ENCODE measurements at places on chromosomes 3 and 15.

DNA sequence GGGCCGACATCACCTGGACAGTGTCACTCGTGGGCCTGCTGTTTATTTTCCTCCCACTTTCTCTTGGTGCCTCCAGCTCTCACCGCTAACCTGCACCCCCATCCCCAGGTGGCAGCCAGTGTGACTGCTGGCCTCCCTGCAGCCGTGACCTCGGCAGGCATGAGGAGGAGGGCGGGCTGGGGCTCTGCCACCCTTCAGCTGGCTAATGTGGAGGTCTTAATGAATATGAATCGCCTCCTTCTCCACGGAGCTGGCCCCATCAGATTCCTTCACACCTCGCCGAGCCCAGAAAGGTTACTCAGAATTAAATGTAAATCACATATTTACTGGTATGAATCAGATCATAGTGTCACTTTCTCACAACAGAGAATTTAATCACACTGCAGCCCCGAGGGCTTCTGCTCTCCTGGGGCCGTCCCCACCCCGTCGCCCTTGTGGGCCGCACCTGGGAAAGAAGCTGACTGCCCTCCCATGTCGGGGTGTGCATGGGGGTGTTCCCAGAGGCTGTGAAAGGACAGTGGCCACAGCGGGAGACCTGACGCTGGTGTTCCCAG is 171.1 kb upstream of the TLE3 start:
- DNase-seq, result no peak

DNA sequence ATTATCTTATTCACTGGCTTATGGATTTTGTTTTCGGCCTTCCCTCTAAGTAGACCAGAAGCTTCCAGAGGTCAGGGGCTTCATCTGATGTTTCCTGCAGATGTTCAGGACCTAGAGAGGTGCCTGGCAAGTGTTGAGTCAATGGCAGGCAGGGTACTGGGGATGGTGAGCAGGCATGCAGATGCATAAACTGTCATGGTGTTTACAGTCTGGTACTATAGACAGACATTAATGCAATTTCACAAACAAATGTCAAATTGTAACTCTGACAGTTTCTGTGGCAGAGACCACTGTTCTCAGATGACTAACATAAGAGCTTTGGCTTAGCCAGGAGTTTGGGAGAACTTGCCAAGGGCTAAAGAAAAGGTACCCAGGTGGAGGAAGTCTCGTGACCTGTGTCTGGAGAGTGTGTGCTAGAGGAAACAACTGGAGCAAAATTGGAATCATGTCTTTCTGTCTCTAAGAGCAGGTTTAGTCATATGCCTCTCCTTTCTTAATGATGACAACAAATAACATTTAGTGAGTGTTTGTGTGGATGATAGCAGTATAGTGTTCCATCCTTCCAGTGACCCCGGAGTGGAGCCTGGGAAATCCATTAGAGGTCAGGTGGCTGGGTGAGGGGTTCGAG is 53.7 kb upstream of the TRAK1 start:
- DNase-seq, result no peak

DNA sequence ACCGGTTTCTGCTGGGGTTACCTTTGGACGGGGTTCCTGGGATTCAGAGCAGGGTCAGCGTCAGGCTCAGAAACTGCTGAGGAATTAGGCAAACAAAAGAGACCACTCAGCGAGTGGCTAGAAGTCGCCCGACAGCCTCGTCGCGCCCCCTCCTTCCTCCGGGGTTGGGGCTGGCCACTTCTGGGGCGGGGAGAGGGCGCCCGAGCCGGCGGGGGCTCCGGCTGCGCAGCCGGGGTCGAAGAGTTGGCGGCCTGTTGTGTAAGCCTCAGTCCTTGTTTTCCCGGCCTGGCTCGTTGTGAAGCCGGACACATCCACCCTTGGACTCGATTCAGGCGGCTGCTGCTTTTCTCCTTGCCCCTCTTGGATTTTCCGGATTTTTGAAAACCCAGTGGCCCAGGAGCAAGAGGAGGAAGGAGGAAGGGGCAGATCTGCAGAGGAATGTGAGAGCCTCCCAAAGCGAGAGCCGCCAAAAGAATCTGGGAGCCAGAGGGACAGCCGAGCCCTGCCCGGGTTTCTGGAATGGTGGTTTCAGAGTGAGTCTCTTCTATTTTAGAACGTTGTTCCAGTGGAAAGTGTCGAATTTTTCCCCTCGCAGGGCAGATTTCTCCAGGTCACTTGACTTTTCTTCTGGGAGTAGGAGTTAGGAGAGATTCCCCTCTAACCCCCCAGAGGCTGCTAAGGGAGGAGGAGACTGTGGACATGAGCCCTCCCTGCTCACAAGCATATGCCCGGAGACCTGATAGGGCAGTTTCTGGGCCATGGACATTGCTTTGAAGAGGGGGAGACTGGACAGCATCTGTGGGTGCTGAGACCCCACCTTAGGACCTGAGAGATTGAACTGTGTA is 666 bp downstream of the SNX33 start:
- no peak for DNase-seq

DNA sequence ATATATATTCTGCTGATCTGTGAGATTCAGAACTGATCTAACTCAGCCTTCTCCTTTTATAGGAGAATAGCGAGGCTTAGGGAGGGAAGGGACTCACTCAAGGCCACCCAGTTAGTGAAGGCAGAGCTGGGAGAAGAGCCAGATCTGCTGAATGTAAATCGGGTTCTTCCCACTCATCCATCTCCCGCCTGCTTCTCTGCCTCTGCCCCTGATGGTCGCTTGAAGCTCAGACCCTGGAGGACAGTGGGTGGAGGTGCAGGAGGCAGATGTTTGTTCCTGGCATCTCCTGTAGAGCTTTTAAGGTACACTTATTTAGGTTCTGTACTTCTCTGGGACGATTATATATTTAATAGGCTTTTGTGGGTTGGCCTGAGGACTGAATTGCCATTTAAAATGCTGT is 4.3 kb downstream of the PDIA5 start:
- DNase-seq, result no peak

DNA sequence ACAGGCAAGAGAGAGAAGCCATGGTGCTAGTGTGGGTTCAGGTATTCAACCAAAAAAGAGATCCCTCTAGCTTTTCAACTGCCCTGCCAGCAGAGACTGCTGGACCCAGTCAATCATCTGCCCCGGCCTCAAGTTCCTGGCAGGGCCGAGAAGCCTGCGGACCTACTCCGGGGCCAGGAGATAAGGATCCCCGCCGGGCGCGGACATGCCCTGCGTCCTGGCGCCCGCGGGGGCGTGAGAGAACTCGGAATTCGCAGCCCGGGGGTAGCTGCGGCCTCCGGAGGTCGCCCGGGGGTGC is 821 bp upstream of the MAGI1 start:
- no peak for DNase-seq

Data from muscle of back (tissue), 13 donors.